Fibroblast of skin of left biceps (primary cell): ENCODE measurements at places on chromosomes 6 and 20.
A peak's percentile ranks its signal among the peaks of the same experiment; 100 is the strongest.

DNA sequence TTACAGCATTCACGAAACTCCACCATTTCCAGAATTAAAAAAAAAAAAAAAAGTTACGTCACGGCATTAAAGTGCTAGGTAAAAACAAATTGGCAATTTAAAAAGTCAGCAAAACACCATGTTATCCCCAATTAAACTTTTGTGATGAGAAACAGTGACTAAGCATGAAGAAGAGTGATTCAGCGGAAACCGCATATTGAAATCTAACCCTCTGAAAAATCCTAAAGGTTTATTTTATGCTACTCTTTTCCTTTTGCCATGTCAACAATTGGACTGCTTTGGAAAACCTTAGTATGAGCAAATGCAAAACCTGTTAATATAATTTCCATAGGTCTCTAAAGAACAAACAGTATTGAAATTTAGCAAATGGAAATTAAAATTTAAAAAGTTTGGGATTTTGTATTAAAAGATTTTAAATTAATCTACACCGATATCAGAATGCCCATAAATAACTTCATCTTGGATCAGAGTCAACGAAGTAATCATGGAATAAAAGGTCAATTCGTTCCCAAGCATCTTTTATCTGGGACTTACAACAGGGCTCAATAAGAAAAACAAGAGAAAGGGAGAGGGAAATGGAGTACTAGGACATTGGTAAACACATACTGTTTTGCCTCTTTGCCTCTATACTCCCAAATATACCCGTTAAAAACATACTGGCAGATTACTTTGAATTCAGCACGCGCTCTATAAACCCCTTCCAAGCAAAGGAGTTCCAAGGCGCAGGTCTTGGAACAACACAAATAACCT lies 1.1 kb downstream of the FBXO30 start:
- no peak for DNase-seq

DNA sequence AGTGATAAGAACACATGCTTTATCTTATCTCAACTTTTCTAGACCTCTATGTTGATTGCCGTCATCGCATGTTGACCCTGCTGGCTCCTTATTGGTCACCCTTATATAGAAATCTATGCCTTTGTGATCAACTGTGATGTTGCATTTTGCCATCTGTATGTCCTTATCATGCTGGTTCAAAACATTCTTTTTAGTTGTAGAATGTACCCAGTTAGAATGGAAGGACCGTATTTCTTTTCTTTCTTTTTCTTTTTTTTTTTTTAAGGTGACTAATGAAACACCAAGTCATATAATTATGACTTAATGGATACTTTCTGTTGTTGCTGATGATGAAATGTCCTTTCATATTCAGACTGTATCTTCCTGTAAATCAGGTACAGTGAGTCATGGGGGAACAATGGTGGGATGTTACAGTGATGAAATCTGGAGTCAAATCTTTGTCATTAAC lies 145.9 kb upstream of the CITED2 start:
- DNase-seq, result no peak

- DNase-seq, result peak; percentile 53
Measured at GRCh38 chr6:105882828-105883227, 203.3 kb upstream of the PRDM1 start.

DNA sequence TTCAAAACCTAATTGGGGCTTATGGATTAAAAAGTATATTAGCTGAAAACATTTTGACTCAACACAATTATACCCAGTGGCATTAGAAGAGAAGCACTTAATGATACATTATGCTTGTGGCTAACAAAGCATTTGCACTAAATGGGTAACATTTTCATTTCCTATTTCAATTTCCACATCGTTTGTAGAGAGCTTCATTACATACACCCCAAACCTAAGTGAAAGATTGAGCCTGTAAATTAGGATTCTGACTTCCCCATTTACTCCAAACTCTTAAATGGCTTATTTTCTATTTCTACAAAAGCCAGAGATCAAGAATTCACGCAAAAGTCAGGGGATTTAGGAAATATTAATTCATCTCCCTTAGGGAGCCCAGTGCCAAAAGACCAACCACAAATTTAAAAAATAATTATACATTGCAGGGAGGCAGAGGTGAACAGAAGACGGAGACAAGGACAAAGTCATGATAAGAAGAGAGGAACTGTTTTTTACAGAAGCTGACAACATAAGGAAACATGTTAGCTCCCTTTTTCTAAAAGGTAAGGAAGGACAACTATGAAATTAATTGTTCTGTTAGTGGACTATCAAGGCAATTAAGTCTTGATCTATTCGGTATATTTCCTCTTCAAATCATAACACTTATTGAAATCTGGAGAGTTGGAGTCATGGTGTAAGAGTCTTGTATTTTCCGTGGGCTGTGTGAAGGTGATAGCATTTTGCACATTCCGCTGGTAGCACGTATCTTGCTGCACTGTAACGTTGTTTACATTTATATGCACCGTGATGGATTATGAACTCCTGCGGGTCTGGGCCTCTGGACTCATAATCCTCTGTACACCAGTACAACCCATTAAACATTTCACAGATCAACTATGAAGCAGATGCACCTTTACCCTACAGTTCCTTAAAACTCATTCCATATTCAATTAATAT lies 24.8 kb upstream of the EZR start:
- DNase-seq, result no peak

GRCh38 chr6:169064194-169064593 lies 189.5 kb downstream of the THBS2 start:
- DNase-seq, result no peak

GRCh38 chr6:152355166-152355565 lies 282.0 kb downstream of the SYNE1 start:
- DNase-seq, result no peak

DNA sequence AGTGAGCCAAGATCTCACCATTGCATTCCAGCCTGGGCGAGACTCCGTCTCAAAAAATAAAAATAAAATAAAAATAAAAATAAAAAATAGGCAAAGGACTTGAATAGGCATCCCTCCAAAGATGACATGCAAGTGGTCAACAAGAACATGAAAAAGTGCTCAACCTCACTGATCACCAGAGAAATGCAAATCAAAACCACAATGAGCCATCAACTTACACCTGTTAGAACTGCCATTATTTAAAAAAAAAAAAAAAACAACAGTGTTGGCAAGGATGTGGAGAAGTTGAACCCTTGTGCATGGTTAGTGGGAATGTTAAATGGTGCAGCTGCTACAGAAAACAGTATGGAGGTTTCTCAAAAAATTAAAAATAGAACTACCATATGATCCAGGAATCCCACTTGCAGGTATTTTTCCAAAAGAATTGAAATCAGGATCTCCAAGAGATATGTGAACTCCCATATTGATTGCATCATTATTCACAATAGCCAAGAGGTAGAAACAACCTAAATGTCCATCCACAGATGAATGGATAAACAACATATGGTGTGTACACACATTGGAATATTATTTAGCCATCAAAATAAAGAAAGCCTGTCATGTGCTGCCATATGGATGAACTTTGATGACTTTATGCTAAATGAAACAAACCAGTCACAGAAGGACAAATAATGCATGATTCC lies 2.8 kb downstream of the C20orf203 start:
- no peak for DNase-seq

DNA sequence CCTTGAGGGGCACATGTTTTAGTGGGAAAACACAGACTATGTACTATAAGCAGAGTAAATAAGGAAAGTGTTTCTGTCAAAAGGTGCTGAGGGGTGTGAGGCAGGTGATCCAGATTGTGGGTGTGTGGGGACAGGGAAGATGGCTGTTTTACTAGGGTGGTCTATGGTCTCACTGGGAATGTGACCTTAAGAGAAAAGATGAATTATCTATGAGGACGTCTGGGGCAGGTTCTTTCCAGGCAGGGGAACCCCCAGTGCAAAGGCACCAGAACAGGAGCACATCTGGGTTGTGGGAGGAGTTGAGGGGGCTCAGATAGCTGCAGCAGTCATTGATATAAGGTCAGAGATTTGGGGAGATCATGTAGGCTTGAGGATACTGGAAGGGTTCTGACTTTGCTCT lies 18.2 kb upstream of the POLR1H start:
- no peak for DNase-seq

DNA sequence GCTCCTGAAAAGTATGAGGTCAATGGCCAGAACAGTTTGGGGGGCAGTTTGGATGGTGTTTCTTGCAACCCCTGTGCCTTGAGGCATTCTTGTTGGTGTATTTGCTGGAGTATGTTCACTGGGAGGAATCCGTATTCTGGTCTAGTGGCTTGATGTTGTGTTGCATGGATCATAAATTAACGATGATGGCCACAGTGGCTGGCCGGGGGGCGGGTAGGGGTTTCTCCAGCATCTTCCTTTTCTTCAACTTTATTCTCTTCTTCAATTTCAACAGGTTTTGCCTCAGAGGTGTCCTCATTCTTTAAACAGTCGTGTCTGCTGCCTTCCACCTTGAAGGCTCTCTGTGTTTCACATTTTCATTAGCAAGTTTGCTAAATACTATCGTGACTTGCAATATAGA lies 43.0 kb upstream of the THBS2 start:
- DNase-seq, result no peak

DNA sequence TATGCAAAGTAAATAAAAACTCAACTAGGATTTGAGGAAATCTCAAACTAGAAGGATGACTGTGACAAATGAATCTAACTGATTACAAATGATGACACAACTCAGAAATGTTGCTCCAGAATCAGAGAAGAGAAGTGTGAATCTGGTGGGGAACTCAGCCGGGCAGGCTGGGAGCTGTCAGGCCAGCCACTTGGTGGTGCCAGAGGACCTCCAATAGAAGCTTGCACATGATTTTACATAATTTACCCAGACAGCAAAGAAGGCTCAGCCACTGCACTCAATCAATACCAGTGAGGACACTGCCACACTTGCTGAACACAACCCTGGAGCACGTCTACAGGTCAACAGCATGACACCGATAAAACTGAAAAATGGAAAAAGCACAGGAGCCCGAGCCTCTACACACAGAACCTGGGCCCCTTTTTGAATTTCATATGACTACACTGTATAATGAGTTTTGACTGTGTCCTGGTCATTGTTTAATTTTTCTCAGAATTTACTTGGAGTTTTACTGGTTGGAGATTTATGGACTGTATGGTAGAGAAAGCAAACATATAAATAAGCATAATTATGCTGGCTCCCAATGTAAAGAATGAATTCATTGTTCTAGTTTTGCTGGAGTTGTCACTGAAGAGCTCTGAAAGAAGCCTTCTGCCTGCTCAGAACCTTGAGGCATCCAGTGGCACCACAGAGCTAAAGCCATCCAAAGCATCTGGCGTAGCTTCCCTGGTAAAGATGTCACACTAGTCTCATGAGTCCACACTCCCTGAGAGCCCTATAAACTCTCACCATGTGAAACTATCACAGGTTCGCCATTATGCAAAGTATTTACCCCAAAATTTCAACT lies 296.5 kb downstream of the THBS2 start:
- DNase-seq, result peak; percentile 67

- no peak for DNase-seq
Measured at GRCh38 chr20:33843050-33843449, 31.9 kb downstream of the CHMP4B start.

GRCh38 chr6:3769610-3770009 lies 18.1 kb upstream of the PXDC1 start:
- no peak for DNase-seq
